Mesendoderm (in vitro differentiated cells): ENCODE measurements at places on chromosomes 3 and 15.

DNA sequence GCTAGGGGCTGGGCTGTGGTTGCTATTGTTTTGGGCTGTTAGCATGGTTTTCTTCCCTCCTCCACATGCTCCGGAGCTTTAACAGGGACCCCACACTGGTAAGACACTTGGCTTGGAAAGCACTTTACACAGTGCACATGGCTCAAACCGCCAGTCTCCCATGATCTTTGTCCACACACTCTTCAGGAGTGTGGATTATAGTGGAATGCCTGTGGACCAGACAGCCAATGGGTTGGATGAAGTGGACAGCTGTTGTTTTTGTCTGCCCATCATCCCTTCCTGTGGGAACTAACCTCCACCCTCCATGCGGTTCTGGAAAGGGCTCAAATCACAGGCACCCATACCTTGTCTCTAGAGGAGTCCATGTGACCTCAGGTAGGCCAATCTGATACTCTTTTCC is 10.0 kb downstream of the PAQR9 start:
- DNase-seq = no peak

DNA sequence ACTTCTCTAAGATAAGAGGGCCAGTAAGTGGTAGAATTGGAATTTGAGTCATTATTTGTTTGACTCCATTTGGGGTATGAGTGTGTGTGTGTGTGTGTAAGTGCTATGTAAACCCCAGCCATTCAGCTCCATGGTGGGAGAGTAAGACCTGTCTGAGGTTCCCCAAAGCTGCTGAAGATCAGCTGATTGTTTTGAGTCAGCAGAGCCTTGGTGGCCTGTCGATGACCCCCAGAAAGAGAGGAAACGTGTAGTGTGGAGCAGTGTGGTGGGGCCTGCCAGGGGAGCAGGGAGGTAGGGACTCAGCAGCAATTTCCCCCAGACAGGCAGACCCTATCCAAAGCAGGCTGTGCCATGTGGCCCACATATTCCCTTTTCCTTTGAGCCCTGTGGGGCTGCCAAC is 5.3 kb downstream of the DVL3 start:
- no peak for DNase-seq

- DNase-seq = no peak
Measured at GRCh38 chr15:68616397-68616796, 37.6 kb downstream of the CORO2B start.

DNA sequence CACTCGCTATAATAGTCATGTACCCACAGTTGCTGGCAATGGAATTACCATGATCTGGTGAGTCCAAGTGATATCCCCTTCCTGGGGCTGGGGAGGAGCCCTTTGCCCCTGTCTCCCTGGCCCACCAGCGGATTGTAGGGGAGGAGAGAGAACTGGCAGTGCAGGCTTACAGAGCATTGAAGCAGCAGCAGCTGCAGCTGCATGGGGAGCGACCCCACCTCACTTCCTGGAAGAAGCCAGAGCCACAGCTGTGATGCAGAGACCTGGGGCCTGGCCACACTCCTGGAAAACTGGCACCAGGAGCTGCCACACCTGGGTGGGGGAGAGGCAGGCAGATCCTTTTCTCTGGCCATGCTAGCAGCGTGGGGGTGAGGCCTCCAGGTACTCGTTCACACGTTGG is 300.1 kb upstream of the PROK2 start:
- no peak for DNase-seq

- DNase-seq = no peak
Measured at GRCh38 chr3:151303751-151304150, 12.9 kb downstream of the GPR87 start.

GRCh38 chr3:40557575-40558161 is 32.9 kb downstream of the ZNF621 start:
- no peak for DNase-seq

GRCh38 chr3:124928333-124929202 is 6.0 kb downstream of the MUC13 start:
- peak; percentile 61 for DNase-seq

GRCh38 chr15:37595426-37595970 is 338.9 kb upstream of the TMCO5A start:
- DNase-seq = no peak

DNA sequence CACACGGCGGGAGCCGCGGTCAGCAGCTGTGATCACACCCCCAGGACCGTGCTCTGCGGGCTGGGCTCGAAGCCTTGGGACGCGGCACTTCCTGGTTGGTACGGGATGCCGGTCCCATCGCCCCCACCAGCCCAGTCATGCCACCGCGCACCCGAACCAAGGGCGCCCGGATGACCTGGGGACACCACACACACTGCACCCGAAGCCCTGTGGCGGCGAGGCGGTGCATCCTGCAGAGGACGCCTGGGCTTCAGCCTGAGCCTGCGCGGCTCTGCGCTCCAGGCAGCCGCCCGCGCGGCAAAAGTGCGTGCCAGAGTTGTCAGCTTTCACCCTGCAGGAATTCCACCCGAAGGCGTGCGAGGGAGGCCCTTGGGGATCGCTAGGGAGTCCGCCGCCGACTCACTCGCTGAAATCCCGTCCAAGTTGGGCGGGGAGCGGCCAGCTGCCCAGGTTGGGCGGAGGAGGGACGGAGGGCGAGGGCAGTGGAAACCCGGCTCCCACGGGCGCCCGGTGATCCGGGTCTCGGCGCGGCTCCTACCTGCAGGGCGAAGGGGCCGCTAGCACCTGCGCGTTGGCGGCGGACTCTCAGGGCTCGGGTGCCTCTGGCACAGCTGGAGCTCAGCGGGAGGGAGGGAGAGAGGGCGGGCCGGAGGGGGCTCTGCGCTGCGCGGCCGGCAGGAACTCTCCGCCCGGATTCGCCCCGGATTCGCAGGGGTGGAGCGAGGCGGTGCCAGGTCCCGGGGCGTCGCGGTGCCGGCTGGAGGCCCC is at the start of gene PLD1:
Gene PLD1, minus strand, starts transcription at position 623 of the 768 bp plus-strand sequence. CDS start 72,432 bp downstream, outside the sequence.
- DNase-seq = peak; percentile 67

DNA sequence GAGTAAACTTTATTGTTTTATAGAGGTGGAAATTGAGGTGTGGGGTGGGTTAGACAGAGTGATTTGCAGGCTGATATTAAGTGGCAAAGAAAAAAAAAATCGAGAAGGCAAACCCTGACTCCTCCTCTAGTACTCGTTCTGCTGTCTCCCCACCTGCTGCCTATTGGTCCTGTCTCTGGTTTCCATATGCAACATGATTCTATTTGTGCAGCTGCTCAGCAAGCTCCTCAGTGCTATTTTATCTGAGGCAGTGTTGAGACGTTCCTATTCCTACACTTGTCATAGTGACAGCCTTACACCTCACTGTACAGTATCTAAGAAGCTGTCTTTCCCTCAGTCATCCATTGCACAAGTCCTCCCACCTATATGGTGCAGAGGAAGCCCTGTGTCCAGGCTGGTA is 45.1 kb downstream of the RSL24D1 start:
- no peak for DNase-seq

GRCh38 chr3:55815262-55815661 is 328.2 kb upstream of the WNT5A start:
- DNase-seq = no peak

- DNase-seq = no peak
Measured at GRCh38 chr3:23114432-23114831, 88.7 kb upstream of the UBE2E2 start.

- DNase-seq = no peak
Measured at GRCh38 chr3:10292505-10293419, at the start of gene GHRL. GHRL (minus strand) TSS chr3:10292947; CDS start chr3:10290180, 2,767 bp downstream.

- no peak for DNase-seq
Measured at GRCh38 chr3:162122405-162122804, 625.8 kb downstream of the OTOL1 start.

DNA sequence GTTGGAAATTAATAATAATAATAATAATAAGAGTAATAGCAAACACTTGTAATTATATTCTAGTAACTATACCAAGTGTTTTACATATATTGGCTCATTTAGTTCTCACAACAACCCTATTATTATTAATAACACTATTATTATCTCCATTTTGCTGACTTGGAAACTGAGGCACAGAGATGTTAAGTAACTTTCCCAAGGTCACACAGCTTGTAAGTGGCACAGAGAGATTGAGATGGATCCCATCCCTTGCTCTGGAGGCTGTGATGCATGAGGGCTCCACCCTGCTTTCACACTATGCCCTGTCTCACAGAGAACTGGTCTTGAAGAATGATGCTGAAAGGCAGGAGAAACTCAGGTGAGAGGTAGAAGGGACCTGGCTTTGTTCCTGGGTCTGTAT is 31.9 kb downstream of the TRIM42 start:
- no peak for DNase-seq

DNA sequence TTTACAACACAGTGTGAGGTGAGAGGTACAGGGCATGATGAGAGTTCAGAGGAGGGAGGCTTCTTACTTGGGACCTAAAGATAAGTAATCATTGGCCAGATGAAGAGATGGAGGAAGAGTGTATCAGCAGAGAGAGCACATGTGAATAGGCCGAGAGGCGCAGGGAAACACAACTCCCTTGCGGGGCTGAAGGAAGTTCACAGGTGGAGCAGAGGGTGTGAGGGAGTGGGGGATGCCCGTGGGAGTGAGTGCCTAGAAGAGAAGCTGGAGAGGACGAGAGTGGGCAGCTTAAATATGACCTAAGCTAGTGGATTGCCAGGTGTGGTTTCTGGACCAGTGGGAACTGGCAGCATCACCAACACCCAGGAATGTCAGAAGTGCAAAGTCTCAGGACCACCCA is 98.2 kb upstream of the TBC1D5 start:
- DNase-seq = peak; percentile 66

- peak; percentile 38 for DNase-seq
Measured at GRCh38 chr3:73086071-73086494, 24.6 kb downstream of the EBLN2 start.

GRCh38 chr3:49119439-49119838 is 1.2 kb downstream of the USP19 start:
- no peak for DNase-seq

GRCh38 chr3:14371573-14372474 is 30.6 kb upstream of the SLC6A6 start:
- DNase-seq = peak; percentile 50

DNA sequence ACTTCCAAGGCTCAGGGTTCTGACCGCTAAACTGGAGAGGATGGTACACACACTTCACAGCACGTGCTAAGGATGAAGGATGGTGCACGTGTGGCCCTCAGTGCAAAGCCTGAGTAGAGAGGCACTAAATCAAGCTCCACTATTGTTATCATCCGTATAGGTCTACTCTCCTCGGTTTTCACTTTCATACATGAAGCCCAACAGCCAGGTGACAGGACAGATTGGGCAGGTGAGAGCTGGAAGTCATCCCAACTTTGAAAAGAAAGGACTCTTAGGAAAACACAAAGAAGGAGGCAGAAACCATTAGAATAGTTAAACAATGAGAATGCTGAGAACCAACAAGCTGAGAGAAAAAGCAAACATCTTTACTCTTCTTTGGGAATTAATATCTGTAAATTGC is 21.1 kb downstream of the MAGI1 start:
- no peak for DNase-seq

DNA sequence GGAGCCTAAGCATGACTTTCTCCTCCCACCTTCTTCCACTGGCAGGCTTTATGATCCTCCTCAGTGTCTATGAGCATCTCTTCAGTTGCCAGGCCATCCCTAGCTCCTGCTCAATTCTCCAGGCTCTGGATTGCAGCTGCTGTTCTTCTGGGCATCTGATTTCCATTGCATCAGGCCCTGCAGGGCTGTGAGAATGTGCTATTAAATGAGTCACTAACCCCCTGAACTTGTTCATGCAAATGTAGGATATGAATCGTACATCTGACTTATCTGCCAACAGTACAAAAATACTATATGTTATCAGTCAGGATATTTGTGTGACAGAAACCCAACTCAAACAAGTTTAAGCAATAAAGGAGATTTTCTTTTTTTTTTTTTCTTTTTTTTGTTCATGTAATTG is 11.9 kb downstream of the GPR176 start:
- no peak for DNase-seq

DNA sequence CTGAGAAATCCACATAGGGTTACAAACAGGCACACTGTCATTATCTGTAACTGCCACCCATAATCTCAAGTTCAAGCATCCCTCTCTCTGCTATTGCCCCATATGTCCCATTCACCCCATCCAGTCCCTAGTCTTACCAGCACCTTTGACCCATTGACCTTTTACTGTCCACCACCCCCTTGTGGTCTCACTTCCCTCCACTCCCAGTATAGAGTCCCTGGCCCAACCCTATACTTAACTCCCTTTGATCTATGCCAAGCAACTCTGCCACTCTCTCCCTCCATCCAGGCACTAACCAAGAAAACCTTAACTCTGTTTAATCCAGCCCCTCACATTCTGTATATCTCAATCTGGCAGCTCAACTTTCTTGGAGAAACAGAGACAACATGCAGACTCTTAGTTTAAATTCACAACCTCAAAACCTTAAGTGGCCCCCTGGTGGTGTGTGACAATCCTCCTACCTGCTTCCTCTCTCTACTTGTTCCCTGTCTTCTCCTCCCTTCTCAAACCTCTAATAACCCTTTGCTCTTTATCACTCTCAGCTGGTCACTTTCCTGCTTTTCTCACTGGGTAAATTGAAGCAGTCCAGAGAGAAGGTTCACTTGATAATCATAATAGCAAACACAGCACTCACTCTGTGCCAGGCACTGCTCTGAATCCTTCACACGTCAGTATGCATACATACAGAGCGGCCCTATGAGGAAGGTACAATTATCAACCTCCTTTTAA is 162.7 kb downstream of the STT3B start:
- peak; percentile 92 for DNase-seq

DNA sequence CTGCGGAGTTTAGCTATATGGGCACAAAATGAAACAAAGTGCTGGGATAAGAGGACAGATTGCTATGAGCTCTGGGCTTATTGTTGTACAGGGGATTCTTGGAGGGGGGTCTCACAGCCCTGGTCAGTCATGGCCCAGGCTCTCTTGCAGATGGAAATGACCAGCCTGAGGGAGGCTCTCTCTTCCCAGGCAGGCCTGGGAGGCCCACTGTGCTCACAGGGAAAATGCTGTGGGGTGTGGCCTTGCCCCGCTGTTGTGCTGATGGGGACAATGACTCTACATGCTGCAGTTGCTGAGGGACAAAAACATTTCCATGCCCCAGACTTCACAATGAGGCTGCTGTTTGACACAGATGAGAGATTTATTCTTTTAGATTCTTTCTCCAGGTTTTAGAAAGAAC is 202.2 kb downstream of the KLF13 start:
- DNase-seq = no peak

DNA sequence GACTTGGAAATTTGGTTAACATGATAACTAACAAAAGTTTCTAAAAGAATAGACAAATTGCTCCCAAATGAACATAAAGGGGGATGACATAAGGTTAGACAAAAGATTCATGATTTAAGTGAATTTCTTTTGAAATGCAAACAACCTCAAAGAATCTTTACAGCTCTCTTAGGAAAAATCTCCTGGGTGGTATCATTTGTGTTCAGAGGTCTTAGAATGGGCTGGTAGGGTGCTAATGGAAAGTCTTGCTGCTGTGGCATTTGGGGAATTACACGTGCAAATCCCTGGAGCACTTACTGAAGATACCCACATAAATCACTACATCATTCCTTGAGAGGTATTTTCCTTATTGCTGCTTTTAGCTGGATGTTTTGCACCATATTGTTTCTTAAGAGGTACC is 14.4 kb upstream of the ROBO2 start:
- DNase-seq = peak; percentile 17
